ENCODE measurements at places on chromosomes 3 and 15.

DNA sequence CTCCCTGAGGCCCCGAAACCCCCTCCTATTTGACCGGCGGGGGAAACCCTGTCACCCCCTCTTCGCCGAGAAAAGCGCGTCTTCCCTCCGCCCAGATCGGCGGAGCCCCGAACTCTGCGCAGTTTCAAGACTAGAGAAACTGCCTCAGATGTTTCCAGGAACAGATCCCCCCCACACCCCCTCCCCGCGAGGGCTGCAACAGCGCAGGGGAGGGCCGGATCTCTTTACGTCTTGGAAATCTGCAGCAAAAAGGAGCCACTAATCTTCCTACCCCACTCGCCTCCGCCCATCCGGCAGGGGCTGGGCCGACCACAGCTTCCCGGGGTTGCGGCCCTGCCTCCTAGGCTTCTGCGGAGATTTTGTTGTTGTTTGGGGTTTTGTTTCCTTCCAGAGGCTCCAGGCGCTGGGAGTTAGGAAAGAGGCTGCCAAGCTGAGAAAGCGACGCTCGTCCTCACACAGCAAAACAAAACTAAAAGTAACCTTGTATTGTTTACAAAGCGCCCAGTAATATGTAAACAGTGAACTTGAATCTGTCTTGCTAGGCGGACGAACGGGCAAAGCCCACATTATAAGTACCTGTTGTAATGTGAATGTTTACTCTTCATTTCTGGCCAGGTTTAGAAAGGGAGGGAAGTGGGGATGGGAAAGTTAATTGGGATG, 2.2 kb downstream of the FOXB1 start:
- peaks cover 40% of the 10 kb centered on the region for H3K4me1 ChIP-seq
- peak overlapping the region; percentile 69 for H3K27ac ChIP-seq
- H3K4me3 ChIP-seq = peak overlapping the region; percentile 67
- peaks cover 12% of the 10 kb centered on the region for H3K36me3 ChIP-seq
- DNase-seq = peak; percentile 91

DNA sequence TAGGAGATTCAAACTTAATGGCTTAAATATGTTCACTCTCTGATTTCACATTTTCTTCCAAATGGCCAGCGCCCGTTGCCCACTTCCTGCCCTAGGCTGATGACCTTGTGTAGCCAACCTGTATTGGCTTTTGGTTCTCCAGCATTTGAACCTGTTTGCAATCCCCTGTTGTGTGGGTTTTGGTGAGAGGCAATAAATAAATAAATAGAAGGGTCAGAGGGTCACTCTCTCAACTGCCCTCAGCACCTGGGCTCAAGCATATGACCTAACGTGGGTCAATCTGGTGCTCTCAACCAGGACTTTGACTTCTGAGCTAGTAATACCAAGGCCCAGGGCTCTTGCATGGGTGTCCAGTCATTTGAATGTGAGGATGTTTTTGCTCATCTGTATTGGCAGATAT, 1.8 kb upstream of the SRP14 start:
- H3K36me3 ChIP-seq = peaks cover 33% of the 10 kb centered on the region
- no peak for DNase-seq
- no peak overlapping the region for H3K4me3 ChIP-seq
- H3K27me3 ChIP-seq = no peaks in the 10 kb centered on the region
- peaks cover 53% of the 10 kb centered on the region for H3K4me1 ChIP-seq

DNA sequence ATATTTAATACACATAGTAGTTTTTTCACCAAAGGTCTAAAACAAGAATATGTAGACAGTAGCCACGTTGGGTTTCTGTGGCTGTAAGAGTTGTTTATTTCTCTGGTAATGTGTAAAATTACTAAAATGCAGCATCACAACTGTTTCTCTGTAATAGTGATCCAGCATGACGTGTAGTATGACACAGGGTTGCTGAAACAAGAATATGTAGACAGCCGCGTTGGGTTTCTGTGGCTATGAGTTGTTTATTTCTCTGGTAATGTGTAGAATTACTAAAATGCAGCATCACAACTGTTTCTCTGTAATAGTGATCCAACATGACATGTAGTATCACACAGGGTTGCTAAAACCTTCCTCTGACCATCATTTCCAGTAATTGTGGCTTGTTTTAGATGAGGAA, 153.6 kb upstream of the ZNF717 start:
- no peak overlapping the region for H3K27ac ChIP-seq
- H3K27me3 ChIP-seq = no peaks in the 10 kb centered on the region
- H3K36me3 ChIP-seq = no peaks in the 10 kb centered on the region
- no peak overlapping the region for H3K4me3 ChIP-seq
- no peaks in the 10 kb centered on the region for H3K4me1 ChIP-seq
- no peak for DNase-seq

DNA sequence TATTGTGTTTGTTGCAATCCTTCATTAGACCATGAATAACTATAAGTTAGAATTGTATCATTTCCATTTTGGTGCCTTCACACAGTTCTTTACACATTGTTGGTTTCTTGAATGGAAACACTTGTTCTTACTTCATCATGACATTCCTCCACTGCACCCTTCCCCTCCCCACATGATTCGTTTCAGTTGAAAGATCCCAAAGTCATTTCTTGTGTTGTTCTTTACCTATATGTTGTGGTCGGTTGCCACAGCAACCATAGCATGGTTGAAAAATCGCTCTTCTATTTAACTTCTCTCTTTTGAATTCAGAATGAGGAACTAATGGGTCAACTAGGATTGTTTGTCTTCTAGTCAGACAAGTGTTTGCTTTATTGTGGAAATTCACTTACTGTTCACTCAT, 103.3 kb downstream of the IL1RAP start:
- H3K4me1 ChIP-seq = peaks cover 56% of the 10 kb centered on the region
- peak overlapping the region; percentile 93 for H3K27ac ChIP-seq
- no peak overlapping the region for H3K4me3 ChIP-seq
- peak; percentile 57 for DNase-seq

DNA sequence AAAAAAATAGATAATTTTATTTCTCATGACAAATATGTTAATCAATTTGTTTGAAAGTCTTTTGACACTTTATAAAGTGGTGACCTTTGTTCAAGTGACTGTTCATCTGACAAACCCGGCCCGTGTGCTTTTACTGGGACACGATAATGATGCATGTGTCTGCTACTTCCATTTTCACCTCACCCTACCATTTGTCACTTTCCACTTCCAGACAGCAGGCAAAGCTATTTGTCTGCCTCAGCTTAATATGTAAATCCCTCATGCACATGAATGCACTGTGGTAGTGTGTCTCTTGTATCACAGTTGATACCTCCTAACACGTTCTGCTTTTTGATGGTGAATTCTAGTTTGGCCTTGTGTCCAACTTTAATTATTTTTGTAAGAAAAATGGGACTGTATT, 204.3 kb downstream of the BBX start:
- H3K4me1 ChIP-seq = no peaks in the 10 kb centered on the region
- no peak for DNase-seq
- H3K36me3 ChIP-seq = peaks cover 36% of the 10 kb centered on the region
- H3K4me3 ChIP-seq = no peak overlapping the region
- H3K27me3 ChIP-seq = no peaks in the 10 kb centered on the region
- H3K27ac ChIP-seq = no peak overlapping the region

DNA sequence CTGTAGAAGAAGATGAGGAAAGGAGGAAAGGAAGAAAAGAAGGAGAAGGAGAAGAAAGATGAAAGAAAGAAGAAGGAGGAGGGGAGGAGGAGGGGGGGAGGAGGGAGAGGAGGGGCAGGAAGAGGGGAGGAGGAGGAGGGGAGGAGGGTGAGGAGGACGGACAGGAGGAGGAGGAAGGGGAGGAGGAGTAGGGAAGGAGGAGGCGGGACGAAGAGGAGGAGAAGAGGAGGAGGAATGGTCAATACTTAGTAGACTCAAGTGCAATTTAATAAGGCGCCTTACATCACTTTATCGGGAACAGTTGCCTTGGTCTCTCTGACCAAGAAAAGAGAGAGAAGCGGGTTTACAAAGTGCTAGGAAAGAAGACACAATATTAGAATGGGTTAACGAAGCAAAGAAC, 23.7 kb upstream of the NR2E3 start:
- no peaks in the 10 kb centered on the region for H3K4me1 ChIP-seq
- no peak for DNase-seq
- H3K36me3 ChIP-seq = no peaks in the 10 kb centered on the region
- no peak overlapping the region for H3K4me3 ChIP-seq
- H3K27ac ChIP-seq = no peak overlapping the region

DNA sequence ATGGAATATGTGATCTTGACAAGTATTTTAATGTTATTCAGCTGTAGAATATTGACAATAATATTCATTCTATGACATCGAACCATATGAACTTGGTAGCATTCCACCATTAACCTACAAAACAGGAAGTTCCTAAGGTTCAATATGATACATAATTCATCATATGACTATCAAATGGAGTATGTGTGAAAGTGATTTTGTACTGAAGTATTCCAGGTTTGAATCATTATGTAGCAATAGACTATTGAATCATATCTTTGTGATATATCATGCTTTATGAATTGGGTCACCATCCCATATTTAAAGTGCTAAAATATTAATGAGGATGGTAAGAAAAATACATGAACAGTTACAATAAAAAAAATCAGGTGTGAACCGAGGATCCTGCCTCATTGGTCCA, 95.1 kb downstream of the TP63 start:
- no peaks in the 10 kb centered on the region for H3K27me3 ChIP-seq
- H3K27ac ChIP-seq = no peak overlapping the region
- DNase-seq = no peak
- no peaks in the 10 kb centered on the region for H3K36me3 ChIP-seq
- no peaks in the 10 kb centered on the region for H3K4me1 ChIP-seq

GRCh38 chr3:135452881-135453280, 512.6 kb upstream of the PPP2R3A start:
- peaks cover 4% of the 10 kb centered on the region for H3K27me3 ChIP-seq
- H3K4me1 ChIP-seq = no peaks in the 10 kb centered on the region
- no peak overlapping the region for H3K27ac ChIP-seq
- no peak for DNase-seq
- H3K36me3 ChIP-seq = no peaks in the 10 kb centered on the region
- H3K4me3 ChIP-seq = no peak overlapping the region

DNA sequence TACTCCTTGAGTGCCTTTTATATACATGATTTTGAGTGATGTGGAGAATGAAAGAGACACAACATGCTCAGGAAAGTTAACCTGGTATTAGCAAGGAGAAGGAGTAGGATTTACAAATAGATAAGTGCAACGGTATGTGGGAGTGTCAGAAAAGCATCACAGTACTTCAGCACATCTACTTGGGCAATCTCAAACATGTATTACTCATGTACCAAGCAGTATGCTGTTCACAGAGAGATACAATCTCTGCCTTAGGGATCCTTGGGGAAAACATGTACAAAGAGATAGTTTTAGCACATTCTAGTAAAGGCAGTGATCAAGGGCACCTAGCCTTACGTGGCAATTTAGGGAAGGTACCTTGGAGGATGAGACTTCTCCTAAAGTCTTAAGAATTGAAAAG, 146.5 kb downstream of the FILIP1L start:
- H3K27ac ChIP-seq = no peak overlapping the region
- DNase-seq = no peak
- no peak overlapping the region for H3K4me3 ChIP-seq
- no peaks in the 10 kb centered on the region for H3K36me3 ChIP-seq
- no peaks in the 10 kb centered on the region for H3K4me1 ChIP-seq

DNA sequence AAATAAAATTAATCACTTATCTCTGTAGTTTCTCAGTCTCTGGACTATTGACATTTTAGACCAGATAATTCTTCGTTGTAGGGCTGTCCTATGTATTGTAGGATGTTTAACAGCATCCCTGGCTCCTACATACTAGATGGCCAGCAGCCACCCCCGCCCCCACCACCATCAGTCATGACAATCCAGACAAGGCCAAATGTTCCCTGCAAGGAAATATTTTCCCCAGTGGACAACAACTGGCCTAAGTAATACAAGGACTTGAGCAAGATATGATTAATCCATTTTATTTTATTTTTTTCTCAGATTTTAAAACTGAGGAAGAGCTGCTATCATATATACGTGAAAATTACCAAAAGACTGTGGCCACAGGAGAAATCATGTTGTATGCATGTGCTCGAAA, 23.8 kb downstream of the TICRR start:
- H3K27me3 ChIP-seq = no peaks in the 10 kb centered on the region
- no peaks in the 10 kb centered on the region for H3K4me1 ChIP-seq
- H3K4me3 ChIP-seq = no peak overlapping the region
- H3K27ac ChIP-seq = no peak overlapping the region
- no peak for DNase-seq
- peaks cover 96% of the 10 kb centered on the region for H3K36me3 ChIP-seq

- peaks cover 4% of the 10 kb centered on the region for H3K27me3 ChIP-seq
- no peaks in the 10 kb centered on the region for H3K4me1 ChIP-seq
- H3K36me3 ChIP-seq = no peaks in the 10 kb centered on the region
- H3K27ac ChIP-seq = no peak overlapping the region
These were observed 239.6 kb upstream of the NR2E3 start for GRCh38 chr15:71570736-71571135.

- H3K4me3 ChIP-seq = no peak overlapping the region
- H3K4me1 ChIP-seq = peaks cover 19% of the 10 kb centered on the region
- H3K27ac ChIP-seq = no peak overlapping the region
- peak; percentile 35 for DNase-seq
- 0 out of 2 replicates have a peak, but pooled peaks cover under 1% of the 10 kb centered on the region for H3K36me3 ChIP-seq
These were observed 219.9 kb downstream of the TCF12 start for GRCh38 chr15:57138349-57138788.

GRCh38 chr3:71879089-71879488, 94.1 kb upstream of the PROK2 start:
- no peaks in the 10 kb centered on the region for H3K36me3 ChIP-seq
- no peak for DNase-seq
- H3K27me3 ChIP-seq = no peaks in the 10 kb centered on the region
- no peak overlapping the region for H3K4me3 ChIP-seq
- H3K27ac ChIP-seq = no peak overlapping the region

DNA sequence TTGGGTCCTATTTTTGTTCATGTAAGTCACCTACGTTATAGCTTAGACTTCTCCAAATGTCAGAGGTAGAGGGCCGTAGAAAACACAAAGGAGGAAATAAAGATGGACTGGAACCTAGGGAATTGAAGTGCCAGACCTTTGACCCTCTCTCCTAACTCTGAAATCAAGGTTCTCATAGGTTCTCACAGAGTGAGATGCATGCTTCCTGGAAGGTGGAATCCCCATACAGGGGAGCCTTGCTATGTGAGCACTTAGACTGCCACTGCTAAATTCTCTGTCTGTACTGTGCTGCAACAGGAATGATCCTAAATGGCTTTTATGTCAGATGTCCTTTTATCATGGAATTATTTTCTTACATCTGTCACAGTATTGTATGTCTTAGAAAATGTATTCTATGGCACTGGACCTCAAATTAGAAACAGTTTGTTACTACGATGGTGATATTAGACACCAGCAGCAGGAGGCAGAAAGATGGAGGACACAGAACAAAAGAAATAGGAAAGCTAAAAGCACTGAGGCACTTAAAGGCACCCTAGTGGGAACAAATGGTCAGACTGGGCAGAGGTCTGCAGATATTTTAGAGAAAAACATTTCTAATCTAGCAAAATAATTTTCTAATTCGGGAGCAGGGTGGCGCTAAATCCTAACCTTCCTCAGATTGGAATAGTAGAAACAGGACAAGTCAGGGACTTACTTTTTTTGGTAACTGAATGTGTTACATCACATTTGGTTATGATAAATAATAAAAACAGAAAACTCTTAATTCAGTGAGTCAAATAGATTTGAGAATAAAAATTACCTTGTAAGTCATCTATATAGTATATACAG, 60.2 kb upstream of the CDAN1 start:
- H3K36me3 ChIP-seq = peaks cover 21% of the 10 kb centered on the region
- DNase-seq = no peak
- peaks cover 12% of the 10 kb centered on the region for H3K4me1 ChIP-seq
- no peaks in the 10 kb centered on the region for H3K27me3 ChIP-seq
- no peak overlapping the region for H3K4me3 ChIP-seq
- H3K27ac ChIP-seq = no peak overlapping the region

GRCh38 chr15:48330105-48330785, 984 bp upstream of the DUT start:
- H3K4me3 ChIP-seq = peak overlapping the region; percentile 81
- H3K36me3 ChIP-seq = peaks cover 18% of the 10 kb centered on the region
- no peaks in the 10 kb centered on the region for H3K27me3 ChIP-seq

- H3K4me3 ChIP-seq = no peak overlapping the region
- H3K4me1 ChIP-seq = no peaks in the 10 kb centered on the region
These were observed 62.7 kb upstream of the ZNF148 start for GRCh38 chr3:125437631-125438435.
